ENCODE measurements at places on chromosomes 1 and 21.

GRCh38 chr1:219434285-219434922 is 178.5 kb downstream of the ZC3H11B start:
- no peak for DNase-seq

DNA sequence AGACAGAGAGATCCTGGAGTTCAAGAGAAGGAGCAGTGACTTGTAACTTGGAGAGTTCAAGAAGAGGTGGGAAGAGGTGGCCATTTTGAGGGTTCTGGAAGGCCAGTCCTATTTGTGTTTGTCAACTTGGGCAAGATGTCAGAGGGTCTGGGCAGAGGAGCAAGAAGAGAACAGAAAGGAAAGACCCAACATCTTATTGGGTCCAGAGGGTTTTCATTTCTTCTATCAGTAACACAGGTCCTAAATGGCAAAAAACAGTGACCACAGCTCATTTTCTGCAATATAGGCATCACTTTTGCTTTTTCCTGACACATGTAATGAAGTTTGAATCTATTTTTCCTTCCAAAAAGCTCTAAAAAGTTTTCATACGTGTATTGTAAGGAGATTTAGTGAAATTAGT is 38.3 kb upstream of the MAP10 start:
- DNase-seq, result no peak

GRCh38 chr1:183318433-183318832 is 99.7 kb downstream of the NMNAT2 start:
- peak; percentile 46 for DNase-seq

GRCh38 chr1:40890771-40891170 is 28.6 kb upstream of the CITED4 start:
- no peak for DNase-seq

- no peak for DNase-seq
Measured at GRCh38 chr1:86441581-86441980, 17.6 kb downstream of the CLCA2 start.

DNA sequence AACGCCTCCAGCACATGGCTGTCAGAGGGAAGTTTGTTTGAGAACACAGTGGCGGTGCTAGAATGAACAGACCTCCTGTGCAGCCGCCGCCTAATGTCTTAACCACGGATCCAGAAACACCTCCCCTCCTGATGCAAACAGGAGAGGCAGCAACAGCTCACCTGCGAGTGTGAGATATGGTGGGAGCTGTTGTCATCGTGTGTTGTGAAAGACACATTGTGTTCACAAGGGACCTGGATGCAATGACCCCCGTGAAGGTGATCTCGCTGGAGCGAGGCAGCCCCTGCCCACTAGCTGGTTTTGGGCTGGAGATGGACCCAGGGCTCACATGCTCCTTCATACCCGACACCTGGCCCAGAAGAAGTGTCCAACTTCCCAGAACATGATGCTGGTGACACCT is 315.3 kb upstream of the C1orf174 start:
- no peak for DNase-seq

GRCh38 chr21:25292396-25292795 is 314.9 kb downstream of the MRPL39 start:
- no peak for DNase-seq

DNA sequence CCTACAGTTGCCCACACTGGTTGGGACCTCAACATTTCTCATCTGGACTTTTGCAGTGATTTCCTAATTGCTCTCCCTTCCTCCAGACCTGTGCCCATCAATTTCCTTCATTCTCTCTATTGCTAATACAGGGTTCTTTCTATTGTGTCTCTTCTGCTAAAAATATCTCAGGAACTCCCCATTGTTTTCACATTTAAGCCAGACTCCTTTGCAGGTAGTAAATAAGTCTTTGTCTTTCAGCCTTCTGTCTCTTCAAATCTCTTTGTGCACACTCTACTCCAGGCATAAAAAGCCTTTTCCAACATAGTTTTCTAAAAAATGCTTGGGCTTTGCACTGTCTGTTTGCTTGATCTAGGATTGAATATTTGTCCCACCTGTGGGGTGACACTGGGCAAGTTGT is 340.6 kb downstream of the PAPPA2 start:
- no peak for DNase-seq

DNA sequence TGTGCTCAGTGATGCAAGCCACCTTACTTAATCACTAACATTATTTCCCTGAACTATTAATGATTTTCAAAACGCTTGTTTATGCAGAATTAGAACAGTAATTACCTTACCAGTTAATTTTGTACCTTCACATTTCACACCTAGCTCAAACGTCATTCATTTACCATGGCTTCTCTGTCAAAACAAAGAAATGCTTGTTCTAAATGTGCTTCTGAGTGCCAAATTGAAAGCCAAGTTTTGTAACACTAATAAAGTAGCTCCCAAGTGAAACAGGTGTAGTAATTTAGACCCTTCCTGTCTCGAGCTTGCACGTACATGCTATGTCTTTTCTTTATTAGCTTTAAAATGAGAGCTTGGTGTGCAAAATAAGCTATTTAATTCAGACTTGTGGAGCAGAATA is 533.7 kb upstream of the PKN2 start:
- DNase-seq, result no peak

- no peak for DNase-seq
Measured at GRCh38 chr1:5831600-5832335, 160.5 kb downstream of the NPHP4 start.

- DNase-seq, result no peak
Measured at GRCh38 chr1:41919764-41920397, 1.2 kb upstream of the HIVEP3 start.

All from thoracic aorta (tissue), 2 donors.